ENCODE measurements at places on chromosomes 16 and 17.

- DNase-seq: no peak
Observed at GRCh38 chr16:3598236-3598635, 13.2 kb downstream of the SLX4 start.

DNA sequence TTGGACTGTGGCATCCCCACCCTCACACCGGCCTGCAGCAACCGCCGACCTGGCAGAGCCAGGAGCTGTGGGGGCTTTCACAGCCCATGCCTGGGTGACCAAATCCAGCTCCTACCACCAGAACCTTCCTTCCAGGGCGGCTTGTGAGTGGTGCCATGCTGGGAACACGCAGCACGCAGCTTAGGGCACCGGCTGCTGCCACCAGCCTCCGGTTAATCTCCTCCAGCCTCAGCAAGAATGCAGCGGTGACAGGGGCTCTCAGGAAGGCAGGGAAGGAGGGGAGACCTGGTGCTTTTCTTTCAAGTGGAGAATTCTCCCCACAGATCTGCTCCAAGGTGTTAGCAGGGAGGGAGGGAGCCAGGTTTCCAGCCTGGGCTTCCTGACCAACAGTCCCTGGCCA lies 32.3 kb upstream of the ANKRD40CL start:
- no peak for DNase-seq

DNA sequence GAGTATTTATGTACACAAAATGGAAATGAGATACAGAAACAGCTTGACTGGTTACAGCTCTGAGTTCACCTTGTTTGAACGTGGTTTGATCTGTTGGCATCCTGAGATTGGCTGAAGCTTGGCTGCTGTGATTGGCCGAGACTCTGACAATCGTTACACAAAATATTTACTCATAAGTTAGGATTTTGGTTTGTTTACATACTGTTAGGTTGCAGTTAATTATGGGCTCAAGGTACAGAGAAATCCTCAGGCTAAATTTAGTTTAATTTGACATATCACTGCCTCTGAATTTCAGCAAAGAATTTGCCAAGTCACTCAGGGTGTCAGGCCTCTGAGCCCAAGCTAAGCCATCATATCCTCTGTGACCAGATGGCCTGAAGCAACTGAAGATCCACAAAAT lies 227.3 kb downstream of the COPRS start:
- DNase-seq: no peak

GRCh38 chr16:71807905-71808592 lies 585 bp downstream of the AP1G1 start:
- DNase-seq: no peak

DNA sequence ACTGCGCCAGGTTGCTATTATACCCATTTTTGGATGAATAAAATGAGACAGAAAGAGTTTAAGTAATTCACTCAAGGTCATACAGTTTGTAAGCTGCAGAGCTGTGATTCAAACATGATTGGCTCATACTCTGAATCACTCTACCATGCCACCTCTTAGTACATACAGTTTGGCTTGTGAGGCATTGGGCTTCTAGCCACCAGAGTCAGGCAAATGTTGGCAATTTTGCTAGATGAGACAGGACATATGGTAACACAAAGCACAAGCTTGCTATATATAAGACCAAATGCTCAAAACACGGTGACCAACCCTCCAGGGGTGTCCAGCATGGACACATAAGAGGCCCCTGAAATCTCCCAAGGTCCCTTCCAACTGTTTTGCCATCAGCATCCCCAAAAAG lies 236.0 kb upstream of the IRX5 start:
- no peak for DNase-seq

DNA sequence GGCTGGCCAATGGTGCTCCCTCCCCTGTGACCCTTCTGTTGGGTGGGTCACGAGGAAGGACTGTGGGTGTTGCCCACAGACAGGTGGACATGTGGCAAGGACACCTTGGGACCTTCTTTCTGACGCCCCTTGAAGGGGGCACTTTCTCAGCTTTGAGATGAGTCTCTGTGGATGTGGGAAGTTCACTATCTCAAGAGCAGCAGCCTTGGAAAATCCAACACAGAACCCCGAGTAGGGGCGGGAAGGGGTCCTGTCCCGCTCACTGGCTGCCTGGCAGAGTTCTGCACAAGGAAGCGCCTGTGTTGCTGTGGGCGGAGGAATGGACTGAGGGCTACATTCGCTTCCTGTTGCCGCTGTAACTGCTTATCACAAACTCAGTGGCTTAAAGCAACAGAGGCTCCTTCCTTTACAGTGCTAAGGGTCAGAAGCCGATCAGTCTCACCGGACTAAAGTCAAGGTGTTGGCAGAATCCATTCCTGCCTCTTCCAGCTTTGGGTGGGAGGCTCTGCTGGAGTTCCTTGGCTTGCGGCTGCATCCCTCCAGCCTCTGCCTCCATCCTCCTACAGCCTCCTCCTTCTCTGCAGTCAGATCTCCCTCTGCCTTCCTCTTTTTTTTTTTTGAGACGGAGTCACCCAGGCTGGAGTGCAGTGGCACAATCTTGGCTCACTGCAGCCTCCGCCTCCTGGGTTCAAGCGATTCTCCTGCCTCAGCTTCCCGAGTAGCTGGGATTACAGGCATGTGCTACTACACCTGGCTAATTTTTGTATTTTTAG lies 305.2 kb downstream of the SEC14L1 start:
- peak; percentile 75 for DNase-seq

DNA sequence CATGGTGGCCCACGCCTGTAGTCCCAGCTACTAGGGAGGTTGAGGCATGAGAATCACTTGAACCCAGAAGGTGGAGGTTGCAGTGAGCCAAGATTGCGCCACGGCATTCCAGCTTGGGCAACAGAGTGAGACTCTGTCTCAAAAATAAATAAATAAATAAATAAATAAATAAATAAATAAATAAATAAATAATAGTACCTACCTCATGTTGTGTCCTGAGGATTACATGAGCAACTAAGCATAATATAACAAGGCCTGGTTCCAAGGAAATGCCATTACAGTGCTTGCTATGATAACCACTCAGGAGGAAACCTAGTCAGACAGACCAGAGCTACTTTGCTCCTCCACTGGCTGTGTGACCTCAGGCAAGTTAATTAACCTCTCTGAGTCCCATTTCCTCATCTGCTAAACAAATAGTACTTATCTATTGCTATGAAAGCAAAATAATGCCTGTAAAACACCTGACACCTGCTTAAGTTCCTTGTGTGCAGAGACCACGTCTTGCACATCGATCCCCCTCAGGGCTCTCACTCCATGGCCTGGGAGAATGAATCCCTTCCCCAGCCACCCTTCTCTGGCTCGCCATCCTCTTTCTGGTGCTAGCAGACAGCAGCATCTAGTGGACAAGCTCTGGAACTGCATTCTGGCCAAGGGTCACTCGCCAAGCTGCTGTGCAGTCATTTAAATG lies 7.5 kb downstream of the EPOP start:
- peak; percentile 42 for DNase-seq

DNA sequence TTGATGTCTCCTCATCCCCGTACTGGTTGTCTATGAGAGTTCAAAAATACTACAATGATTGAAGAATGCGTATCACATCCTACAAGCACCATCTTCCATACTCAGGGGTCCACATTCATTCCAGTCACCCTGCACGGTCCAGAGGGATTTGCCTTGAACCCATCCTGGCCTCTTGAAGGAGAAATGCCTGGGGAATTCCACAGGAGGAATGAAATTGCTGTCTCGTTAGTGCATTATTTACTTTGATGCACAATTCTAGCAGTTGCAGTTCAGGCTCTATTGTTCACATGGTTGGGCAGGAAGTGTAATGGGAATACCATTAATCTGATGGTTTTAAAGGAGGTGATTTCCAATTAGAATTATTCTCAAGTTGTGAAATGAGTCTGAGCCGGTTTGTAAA lies 369.1 kb upstream of the XYLT1 start:
- DNase-seq: no peak

- DNase-seq: no peak
Observed at GRCh38 chr17:78745407-78746088, 36.5 kb downstream of the CYTH1 start.

DNA sequence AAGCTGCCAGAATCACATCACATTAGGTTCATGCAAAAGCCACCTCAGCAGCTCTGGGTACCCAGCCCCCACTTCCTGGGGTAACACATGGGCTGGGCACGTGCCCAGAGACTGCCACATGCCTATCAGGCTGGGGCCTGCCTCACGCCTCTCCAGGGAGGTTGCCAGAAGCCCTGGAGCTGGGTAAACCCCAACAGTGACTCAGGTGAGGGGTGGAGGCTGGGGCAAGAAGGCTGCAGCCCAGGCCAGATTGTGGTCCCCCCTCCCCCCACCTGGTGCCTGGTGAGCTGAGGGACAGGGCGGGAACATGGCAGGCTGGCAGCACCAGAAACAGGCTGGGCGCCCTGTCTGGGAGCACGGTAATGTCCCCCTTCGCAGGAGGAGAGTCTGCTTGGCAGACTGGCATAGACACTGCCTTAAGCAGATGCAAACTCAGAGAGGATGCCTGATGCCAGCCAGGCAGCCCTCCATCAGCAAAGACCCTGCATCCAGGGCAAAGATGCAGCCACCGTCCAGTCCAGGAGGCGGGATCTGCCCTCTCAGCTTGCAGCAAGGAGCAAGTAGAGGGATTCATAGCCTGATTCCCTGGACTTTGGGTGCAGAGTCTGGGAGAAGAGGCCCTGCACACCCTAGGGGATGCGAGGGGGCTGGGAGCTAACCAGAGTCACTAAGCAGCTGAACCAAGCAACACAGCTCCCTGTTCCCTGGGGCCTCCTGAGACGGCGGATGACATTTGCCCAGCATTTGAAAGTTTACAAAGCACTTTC lies 28.8 kb downstream of the NGFR start:
- peak; percentile 23 for DNase-seq

GRCh38 chr16:53131363-53132071 lies 76.7 kb downstream of the CHD9 start:
- no peak for DNase-seq

- no peak for DNase-seq
Observed at GRCh38 chr17:65485388-65486299, 75.8 kb downstream of the AXIN2 start.

DNA sequence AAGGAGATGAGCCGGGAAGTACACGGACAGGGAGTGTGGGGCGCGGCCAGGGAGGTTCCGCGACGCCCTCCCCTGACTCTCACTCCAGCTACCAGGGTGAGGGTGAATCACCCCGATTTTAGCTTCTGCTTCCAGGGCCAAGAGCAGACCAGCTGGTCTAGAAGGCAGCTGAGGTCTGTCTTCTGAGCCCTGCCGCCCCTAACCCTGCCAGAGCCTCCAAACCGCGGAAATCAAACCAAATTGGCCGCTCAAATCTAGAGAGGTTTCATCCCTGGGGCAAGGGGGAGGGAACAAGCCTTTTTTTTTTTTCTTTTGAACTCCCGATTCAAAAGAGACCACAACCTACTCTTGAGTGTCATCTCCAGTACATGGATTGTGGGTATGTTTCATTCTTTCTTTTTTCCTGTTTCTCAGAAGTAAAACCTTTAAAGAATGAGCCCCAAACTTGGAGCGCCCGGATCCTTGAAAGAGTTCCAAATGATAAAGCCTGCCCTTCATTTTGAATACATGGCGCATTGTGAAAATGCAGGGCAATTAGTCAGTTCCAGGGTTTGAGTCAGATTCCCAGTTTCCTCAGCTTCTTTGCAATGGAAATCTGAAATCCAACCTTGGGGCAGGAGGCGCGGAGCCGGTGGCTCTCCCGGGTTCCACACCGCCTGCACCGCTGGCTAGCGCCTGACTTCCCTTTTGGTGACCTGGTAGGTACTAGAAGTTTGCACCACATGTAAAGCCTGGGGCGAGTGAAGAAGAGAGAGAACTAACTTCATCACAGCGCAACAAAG lies 16.5 kb upstream of the ZFHX3 start:
- DNase-seq: no peak

DNA sequence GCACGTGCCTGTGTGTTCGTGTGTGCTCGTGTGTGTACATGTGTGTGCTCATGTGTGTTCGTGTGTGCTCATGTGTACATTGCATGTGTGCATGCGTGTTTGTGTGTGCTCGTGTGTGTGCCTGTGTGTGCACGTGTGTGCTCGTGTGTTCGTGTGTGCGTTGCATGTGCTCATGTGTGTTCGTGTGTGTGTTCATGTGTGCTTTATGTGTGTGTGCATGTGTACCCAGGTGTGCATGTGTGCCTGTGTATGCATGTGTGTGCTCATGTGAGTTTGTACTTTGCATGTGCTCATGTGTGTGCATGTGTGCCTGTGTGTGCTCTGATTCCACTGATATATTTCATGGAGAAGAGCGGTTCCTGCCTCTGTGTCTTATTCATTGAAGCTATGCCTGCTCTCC lies 265.5 kb downstream of the FOXL1 start:
- DNase-seq: no peak

DNA sequence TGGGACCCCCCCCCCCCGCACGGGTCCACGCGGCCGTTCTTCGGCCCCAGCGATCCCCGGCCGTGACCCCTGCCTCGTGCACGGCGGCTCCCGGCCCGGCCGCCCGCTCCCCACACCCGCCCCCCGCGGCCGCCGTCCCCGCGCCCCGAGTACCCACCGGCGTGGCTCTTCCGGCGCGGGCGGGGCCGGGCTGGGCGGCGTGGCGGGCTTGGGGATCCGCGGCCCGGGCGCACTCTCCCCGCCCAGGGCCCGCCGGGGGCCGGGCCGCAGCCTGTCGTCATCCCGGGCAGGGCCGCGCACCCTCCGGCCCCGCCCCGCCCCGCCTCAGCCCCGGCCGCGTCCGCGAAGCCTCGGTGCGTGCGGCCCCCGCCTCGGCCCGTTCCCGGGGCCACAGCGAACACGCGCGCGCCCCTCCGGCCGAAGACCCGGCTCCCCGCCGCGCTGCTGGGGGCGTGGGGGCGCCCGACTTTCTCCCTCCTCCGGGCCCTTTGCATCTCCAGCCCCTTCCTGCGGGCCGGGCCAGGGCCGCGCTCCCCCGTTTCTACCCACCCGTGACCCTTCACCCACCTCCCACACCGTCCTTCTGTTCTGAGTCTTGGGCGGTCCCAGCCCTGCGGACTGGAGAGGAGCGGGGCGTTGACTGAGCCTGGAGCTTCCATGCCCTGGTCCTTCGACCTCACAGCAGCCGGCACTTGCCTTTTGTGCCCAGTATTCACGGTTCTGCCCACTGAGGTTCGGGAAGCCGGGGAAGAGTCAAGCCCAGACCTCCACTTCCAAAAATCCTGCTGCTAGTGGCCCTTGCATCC lies 840 bp downstream of the MYO1C start:
- no peak for DNase-seq

DNA sequence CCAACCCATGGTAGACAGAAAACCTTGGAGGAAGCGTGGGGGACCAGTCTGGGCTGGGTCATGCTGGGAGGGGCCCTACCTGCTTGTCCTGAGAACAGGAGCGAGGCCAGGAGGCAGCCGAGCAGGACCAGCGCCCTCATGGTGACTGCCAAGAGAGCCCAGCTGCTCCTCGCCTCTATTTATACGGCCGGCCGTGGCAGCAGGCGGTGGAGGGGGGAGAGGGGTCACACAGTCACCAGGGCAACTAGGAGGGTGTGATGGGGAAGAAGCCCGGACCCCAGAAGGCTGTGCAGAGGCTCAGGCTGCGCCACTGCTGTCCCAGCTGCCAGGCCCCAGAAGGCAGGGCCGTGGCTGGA lies at the start of gene SRL:
Gene SRL, minus strand, starts transcription at position 153 of the 356 bp plus-strand sequence. Its CDS starts 13 bp downstream, at position 140.
- no peak for DNase-seq

GRCh38 chr16:73891129-73891542 lies 405.5 kb upstream of the PSMD7 start:
- DNase-seq: peak; percentile 20

GRCh38 chr17:14429084-14429483 lies 128.2 kb downstream of the HS3ST3B1 start:
- DNase-seq: no peak

GRCh38 chr17:28240688-28241340 lies 78.2 kb upstream of the TMEM97 start:
- DNase-seq: no peak
